Fibroblast of upper back skin (primary cell): ENCODE measurements at places on chromosomes 7 and 10.
A peak's percentile ranks its signal among the peaks of the same experiment; 100 is the strongest.

DNA sequence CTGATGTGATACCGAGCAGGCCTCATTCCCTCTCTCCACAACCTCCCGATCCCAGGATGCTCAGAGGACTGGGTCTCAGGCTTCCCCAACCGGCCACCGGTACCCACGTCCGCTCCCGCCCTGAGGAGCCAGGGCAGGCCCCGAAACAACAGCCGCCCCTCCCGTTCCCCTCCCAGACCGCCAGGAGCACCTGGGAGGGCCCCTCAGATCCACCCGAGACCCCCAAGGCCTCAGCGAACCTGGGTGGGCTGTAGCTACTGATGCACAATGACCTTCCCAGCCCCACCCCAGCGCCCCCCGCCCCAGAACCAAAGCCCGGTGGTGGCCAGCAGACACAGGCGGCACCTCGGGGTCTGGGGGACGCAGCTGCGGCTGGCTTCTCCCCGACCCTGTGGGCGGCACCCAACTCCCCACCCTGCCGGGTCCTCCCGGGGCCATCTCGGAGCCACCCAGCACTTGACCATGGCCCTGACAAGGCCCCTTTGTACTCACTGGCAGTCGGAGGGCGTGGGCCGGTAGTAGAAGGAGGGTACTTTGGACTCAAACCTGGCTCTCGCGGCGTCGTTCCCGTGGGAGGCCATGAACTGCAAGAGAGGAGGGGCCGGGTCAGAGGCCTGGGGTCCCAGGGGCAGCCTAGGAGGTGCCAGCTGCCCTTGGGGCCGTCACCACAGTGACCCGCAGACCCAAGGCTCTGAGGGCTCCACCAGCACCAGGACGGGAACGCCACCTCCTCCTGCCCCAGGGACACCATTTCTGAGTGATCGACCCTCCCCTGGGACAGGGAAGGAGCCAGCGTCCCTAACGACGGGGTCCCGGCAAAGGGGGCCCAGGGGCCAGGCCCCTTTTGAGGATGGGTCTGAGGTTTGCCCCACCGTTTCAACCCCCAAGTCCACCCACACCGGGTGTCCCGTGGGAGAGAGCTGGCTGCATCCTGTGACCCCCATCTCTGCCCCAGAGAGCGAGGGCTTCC lies 28.1 kb downstream of the ADAP1 start:
- DNase-seq: no peak

DNA sequence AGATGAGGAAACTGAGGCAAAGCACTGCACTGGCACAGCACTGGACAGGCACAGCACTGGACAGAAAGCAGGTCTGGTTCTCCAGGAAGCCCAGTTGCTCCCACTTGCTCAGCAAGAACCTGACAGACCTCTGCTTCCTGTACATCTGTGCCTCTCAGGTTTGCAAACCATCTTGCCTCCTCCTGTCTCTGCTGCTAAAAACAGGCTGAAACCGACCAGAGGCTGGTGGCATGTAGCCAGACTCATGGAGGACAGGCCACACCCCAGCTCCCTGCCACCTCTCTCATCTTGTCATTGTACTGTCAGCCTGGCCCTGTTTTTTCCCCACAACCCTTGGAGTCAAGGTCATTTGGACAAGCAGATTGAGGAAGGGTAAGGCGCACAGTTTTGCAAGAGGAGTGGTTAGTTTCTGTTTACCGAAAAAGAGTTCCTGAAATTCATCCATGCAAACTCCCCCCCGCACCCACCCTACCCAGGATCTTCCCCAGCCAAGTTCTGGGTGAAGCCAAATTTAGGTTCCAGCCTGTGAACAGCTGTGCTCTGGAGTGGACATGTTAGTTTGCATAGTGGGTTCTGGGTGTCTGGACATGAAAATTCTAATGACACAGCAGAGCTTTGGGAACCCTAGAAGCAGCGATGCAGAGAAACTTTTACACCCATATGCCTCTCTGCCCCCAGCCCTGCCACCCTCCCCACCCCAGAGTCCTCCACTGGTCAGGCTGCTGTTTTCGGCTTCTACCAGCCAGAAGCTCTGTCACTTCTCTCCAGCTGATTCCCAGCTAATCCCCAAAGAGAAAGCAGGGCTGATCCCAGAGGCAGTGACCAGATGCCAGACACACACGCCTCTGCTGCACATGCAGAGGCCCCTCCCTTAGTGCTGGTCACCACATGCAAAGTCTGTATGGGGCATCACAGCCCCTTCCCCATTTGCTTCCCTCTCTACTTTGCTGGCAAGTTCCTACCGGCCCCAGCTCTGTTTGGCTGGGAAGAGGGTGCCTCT lies 8.5 kb upstream of the C10orf105 start:
- no peak for DNase-seq

GRCh38 chr7:55552320-55553023 lies 19.8 kb downstream of the VOPP1 start:
- DNase-seq: peak; percentile 77

GRCh38 chr10:96305019-96305418 lies 785 bp downstream of the DNTT start:
- no peak for DNase-seq

DNA sequence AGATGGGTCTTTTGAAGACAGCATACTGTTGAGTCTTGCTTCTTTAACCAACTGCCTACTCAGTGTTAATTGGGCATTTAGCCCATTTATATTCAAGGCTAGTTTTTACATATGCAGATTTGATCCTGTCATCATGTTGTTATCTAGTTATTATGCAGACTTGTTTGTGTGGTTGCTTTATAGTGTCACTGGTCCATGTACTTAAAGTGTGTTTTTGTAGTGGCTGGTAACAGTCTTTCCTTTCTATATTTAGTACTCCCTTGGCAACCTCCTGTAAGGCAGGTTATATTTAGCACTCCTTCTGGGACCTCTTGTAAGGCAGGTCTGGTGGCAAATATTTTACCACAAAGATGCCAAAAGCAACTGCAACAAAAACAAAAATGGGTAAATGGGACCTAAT lies 66.7 kb downstream of the TES start:
- no peak for DNase-seq

GRCh38 chr7:7920056-7920455 lies 48.5 kb upstream of the GLCCI1 start:
- no peak for DNase-seq

DNA sequence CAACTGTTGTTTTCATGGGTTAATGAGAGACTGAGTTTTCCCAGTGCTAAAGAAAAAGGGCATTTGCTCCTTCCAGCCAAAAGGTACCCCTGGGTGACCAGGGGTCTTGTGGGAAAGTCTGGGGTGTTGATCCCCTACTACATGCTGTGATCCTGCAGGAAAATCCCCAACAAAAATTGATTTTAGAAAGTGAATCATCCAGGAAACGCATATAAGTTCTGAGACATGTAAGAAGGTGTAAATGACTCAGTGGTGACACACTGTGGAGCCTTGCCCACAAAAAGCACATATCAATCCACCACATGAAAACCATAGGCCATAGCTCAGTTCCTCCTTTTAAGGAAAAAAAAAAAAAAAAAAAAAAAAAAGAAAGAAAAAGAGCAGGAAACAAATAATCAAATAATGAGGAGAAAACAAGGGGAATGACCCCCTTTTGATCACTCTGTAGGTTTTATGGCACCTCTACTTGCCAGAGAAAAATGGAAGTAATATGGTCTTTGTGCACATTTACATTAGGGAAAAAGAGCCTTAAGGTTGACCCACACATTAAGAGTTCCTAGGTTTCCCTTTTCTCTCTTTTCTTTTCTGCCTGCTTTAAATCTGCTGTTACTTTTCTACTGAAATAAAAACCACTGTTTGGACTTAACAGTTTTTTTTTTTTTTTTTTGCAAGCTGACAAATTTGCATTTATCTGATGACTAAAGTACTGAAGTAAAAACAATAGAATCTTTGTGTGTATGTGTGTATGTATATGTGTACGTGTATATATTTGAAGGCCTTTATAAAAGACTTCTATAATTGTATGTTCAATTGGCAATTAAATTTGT lies 386.0 kb downstream of the KIF20B start:
- DNase-seq: peak; percentile 87

DNA sequence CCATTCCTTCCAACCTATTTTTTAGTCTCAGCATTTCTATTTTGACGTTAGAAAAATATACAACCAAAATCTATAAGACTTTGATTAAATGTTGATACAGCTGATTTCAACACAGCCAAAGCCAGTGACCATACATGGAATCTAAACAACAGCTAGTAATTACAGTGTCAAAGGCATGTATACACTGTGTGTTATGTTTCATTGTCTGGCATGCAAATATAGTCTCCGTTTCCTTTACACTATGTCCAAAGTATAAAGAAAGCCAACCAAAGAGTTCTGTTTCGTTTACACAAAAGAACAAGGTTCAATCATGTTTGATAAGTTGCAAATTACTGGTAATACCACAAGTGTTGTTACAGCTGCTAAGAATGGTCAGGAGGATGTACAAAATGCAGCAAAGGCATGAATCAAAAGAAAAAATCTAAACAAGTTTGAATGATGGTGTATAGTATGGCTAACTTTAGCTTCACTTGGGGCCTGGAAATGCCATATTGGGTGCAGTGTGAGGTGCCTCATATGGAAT lies 268.3 kb upstream of the FERD3L start:
- no peak for DNase-seq

- no peak for DNase-seq
Observed at GRCh38 chr10:62154231-62154630, 114.4 kb downstream of the RTKN2 start.

- DNase-seq: no peak
Observed at GRCh38 chr7:140192620-140193019, 15.8 kb upstream of the KDM7A start.

GRCh38 chr7:6433784-6434615 lies 13.8 kb downstream of the DAGLB start:
- DNase-seq: no peak

DNA sequence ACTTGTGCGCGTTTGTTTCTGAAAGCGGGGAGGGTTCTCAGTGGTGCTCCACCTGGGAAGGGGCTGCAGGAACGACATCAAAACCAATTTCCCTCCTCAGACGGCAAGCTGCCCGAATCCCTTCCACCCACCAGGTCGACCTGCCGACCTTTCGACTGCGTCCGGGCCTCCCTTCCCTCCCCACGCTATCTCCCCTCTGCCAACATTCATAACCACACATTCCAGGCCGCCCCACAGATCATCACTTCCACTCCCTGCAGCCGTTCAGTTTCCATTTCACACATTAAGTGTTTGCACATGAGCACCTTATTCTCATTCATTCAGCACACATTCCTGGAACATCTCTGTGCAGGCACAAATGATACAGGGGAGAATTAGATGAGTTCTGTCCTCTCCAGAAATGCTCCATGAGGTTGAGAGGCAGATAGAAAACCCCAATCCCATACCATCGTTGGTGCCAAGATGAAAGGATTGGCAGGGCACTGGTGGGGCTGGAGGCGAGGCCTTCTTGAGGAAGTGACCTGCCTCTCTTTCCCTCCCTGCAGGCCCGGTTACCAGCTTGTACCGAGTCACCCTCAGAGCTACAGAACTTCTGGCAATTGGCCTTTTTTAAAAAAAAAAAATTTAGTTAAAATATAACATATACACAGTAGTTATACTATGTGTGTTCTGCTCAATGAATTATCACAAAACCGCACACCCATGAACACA lies 70.0 kb downstream of the MINDY4 start:
- peak; percentile 36 for DNase-seq

GRCh38 chr7:70183278-70183677 lies 585.0 kb downstream of the AUTS2 start:
- no peak for DNase-seq

DNA sequence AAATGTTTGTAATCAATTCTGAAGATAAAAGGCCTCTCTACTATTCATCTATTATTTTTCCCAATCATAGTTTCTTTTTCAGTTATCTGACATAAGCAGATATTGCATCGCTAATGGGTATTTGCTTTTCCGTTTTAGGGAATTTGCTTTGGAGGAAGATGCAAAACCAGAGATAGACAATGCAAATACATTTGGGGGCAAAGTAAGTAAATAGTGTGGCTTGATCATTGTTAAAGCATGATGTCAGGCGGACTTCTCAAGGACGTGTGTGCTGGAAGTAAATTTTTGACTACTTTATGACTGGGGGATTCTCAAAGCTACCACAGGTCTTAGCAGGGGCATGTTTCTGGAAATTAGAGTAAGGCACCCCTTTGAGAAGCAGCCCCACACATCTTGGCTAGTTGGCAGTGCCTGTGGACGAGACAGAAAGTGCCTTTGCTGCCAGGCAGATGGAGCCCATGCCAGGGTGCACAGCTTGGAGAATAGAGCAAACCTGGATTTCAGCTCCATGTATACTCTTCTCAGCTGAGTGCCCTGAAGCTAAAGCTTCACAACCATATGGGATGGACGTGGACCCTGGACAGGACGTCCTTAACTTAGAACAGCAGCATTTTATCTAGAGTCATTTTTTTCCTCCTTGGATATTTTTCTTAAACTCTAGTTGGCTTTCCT lies 68.6 kb downstream of the SRI start:
- no peak for DNase-seq

GRCh38 chr10:35946556-35946955 lies 304.5 kb upstream of the FZD8 start:
- DNase-seq: peak; percentile 25

- DNase-seq: peak; percentile 49
Observed at GRCh38 chr10:18158773-18159265, 18.6 kb downstream of the CACNB2 start.

DNA sequence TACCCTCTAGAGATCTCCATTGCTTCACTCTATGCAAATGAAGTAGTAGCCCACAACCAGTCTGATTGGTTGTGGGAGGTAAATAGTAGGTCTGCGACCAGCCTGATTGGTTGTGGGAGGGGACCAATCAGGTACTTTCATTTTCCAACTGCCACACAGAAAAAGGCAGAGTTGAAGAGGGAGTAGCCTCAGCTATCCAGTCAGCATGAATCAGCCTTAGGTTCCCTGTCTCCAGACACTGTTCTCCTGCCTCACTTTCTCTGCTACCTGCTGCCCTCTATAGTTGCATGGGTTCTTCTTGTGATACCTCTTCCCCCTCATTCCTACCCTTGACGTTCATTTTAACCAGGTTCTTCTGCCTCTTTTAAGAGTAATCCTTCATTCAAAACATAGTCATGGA lies 114.5 kb upstream of the LYZL1 start:
- no peak for DNase-seq

GRCh38 chr10:98364432-98365102 lies 50.4 kb downstream of the PYROXD2 start:
- DNase-seq: no peak

GRCh38 chr10:131404886-131405285 lies 93.4 kb upstream of the TCERG1L start:
- no peak for DNase-seq
